ENCODE measurements at places on chromosomes 3 and 15.

- DNase-seq: no peak
Measured at GRCh38 chr15:92324101-92324963, 69.3 kb upstream of the ST8SIA2 start.

- DNase-seq: no peak
Measured at GRCh38 chr15:98431171-98431570, 217.2 kb upstream of the IGF1R start.

GRCh38 chr3:112654979-112655378 is 14.0 kb upstream of the CCDC80 start:
- no peak for DNase-seq

DNA sequence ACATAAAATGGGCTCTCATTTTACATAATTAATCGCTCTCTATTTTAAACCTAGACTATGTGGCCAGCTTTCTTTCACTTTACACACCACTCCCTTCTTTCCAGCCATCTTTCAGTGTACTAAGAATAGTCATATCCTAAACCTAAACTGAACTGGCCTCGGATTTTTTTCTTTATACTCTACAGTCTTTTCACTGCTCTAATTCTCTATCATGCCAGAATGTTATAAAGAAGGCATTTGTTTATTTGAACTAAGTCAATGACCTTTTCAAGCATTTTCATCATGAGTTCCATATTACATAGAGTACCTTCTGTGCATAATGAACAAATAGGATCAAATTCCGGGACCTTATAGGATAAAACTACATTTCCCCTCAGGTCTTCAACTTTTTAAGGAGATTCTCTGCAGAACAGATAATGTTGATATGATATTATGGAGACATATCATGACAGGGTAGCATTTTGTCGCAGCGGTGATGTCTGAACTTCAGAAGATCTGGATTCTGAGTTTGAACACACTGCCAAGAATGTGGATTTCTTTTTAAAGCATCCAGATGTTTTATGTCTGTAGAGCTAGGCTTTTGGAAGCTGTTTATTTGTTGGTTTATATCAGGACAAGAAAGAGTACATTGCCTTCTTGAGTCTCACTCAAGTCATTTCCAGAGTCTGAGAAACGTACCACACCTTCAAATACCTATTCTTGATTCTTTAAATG is 1047.3 kb downstream of the MCTP2 start:
- DNase-seq: no peak

GRCh38 chr15:48244921-48245320 is 38.8 kb downstream of the SLC12A1 start:
- DNase-seq: no peak

DNA sequence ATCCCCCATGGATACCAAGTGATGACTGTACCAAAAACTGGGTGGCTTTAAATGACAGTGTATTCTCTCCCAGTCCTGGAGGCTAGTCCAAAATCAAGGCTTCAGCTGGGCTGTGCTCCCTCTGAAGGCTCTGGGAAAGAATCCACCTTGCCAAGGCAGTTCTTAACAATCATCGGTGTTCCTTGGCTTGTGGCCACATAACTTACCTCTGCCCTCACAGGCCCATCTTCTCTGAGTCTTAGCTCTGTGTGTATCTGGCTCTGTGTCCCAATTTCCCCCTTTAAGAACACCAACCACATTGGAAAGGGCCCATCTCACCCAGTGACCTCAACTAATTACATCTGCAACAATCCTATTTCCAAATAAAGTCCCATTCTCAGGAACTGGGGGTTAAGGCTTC is 503.0 kb upstream of the PROK2 start:
- no peak for DNase-seq

GRCh38 chr3:44186111-44186672 is 55.5 kb upstream of the TOPAZ1 start:
- DNase-seq: no peak

DNA sequence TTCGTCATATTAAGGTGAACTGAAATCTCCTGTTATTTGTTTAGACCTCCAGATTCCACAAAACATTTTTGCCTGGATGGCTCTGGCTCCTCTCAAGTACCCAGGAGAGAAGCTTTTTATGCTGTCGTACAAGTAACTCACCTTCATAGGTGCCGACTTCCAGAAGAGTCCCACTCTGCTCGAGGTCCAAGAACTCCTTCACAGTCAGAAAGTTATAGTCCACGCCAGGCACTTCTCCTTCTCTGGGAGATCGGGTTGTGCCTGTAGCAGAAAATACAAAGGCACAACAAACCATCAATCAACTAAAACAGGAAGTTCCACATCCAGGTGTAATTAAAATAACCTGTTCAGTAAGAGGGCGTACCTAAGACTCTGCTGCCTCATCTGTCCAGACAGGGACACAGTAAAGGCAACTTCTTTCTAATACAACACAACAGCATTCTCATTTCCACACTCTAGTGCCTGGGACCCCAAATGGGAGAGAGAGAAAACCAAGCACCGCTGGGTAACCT is 545.3 kb downstream of the MAGI1 start:
- no peak for DNase-seq

- no peak for DNase-seq
Measured at GRCh38 chr3:97647441-97647982, 117.0 kb upstream of the ARL6 start.

DNA sequence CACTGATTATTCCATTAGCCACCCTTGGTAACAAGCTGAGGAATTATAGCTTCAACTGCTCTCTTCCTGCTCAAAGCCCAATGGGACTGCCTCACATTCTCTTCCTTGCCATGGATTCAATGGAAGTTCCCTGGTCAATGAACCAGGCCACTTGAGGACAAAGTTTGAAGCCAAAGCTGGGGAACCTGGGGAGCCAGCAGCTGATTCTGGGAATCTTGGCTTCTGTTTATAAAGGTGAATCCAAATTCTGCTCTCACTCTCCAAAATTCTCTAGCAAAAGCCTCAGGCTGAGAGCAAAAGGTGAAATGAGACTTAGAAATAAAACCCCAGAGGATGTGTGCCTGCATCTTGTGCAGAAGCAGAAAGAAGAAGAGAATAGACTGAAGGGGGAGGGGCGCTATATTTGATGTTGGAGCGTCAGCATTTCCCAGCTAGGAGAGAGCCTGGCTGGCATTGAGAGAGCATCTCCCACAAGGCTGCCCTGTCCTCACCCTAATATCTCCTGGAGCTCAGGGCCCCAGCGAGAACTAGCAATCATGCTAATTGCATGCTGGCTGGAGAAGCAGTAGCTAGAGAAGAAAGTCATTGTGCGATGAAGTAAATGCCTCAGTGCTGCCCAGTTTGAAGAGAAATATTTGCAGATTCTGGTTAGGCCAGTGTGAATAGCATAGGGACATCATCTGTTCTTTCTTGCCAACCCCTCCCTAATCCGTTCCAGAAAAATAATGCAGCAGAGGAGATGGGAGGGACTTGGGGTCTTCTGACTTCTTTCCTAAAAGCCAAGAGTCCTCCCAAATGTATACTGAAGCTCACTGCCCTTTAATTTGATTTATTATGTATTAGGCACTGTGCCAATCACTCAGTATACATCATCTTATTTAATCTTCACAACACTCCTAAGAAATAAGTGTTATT is 34.9 kb upstream of the GAP43 start:
- DNase-seq: no peak

- DNase-seq: no peak
Measured at GRCh38 chr15:64720188-64720587, 55.2 kb downstream of the RBPMS2 start.

DNA sequence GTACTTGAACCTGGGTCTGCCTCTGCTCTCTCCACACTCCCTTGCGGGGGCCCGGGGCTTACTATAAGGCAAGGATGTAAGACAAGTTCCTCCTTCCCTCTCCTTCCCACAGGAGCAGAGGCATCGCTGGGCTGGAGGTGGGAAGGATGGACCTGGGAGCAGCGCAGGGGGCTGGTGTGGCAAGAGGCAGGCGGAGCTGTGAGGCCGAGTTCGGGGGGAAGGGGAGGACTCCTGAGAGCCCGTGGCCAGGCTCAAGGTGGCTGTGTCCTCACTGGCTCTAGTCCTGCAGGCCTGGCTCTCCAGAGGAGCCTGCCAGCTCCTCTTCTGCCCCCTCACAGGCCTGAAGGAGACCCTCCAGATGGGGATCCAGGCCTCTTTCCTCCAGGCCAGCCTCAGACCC is 1.0 kb upstream of the NR2E3 start:
- DNase-seq: no peak

DNA sequence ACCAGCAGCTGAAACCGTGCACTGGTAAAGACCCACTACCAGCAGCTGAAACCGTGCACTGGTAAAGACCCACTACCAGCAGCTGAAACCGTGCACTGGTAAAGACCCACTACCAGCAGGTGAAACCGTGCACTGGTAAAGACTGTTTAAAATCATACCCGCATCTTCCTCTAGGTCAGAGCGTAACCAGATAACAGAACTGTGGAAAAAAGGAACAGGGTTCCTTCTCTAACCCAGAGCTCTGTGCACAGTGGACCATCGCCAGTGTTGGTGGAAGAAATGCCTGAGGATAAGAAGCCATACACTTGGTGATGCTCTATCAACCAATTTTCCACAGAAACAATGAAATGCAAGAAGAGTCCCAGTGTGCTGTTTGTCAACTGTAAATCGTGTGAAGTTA is 243.4 kb downstream of the NTRK3 start:
- no peak for DNase-seq

- no peak for DNase-seq
Measured at GRCh38 chr15:38795471-38796245, 231.0 kb upstream of the RASGRP1 start.

DNA sequence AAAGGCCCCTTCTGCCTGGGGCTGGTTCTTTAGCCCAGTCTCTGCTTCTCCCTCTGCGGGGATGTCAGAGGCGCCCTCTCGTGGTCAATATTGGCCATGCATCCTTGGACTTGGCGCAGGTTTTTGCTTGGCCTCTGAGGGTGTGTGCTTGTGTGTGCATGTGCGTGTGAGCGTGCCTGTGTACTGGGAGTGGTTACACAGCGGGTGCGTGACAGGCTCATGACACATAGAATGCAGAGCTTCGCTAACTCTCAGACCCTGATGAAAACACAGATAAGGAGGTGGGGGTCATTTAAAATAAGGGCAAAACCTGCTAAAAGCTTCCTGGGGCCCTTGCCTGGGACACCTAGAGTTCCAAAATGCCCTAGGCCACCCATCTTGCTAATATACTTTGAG is 160.9 kb downstream of the SMAD6 start:
- DNase-seq: no peak

- no peak for DNase-seq
Measured at GRCh38 chr3:43031485-43031884, 52.4 kb downstream of the GASK1A start.

DNA sequence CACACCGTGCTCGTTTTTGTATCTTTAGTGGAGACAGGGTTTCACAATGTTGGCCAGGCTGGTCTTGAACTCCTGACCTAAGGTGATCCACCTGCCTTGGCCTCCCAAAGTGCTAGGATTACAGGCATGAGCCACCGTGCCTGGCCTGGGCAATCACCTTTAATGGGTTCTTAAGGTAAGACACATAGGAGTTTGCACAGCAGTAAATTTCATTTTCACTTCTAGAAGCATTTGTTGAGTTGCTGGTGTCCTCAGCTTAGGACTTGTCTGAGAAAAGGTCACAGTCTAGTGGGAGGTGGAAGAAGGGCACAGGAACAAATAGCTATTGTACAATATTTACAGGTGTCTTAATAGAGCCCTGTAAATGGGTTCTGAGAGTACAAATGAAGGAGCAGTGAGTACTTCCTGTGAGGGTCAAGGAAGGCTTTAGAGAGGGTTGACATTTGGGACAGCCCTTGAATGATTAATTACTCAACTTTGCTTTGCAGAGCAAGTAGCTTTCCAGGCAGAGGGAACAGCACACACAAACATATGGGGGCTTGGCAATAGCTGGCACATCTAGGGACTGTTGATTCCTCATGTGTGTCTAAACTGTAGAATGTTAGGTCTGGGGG is 8.7 kb upstream of the ETV5 start:
- DNase-seq: no peak

DNA sequence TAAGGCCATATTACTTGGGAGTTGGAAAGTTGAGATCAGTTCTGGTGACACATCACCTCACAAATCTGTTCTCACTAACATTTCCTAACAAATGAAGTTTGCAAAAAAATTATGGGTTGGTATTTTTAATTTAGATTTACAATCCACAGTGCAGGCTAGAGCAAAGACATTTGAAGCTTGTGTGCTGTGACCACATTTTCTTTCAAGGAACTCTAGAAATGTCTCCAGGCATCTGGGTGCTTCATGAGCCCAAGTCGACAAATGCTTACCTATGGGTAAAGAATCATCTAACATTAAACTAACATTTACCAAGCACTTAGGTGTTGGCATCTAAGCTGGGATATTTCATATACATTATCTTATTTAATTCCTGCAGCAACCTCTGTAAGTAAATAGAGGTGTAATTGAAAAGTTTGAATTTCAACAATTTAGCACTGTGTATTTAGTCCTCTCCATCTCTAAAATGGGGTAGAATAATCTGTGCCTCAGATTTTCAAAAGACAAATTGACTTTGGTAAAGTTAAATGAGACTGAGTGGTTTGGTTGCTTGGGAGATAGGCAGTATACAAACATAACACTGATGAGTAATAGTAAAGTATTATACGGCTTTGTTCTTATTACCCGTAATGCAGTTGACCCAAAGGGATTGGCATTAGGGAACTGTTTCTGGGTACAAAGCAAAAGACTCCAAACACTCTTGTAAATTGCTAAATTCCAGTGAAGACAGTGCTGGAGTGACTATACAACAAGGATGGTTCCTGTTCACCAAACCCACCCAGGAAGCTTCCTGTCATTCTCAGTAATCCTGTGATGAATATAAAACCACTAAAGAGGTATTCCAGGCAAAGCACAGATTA is 162.5 kb downstream of the TPRG1 start:
- no peak for DNase-seq
